Neuronal stem cell (in vitro differentiated cells): ENCODE measurements at places on chromosomes 12 and 14.

DNA sequence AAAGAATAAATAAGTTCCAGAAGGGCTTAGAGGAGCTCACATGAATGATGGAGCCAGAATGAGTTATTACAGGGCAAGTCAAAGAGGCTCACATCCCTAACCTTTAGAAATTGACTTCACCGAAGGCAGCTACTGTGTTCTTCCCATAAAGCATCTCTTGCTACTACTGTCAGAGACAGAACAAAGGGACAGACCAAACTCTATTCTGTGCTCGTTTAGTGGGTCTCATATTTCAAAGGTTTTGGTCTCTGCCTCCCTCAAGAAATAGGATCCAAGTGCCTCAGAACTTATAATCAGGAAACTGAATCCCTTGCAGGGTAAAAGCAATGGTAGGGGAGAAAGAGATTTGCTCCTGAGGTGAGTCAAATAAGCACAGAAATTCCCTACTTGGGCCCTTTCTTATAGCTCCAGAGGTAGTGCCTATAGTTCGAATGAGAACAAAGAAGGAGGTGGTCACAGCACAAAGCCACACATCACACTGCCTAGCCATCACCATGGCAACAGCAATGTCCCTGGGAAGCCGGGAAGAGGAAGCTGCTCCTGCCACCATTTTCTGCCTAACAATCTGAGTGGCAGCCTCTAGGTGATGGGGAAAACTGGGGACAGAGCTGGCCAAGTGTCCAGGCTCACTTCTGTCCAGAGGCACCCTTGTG lies 294.9 kb downstream of the FOXN3 start:
- DNase-seq, result peak; percentile 60

DNA sequence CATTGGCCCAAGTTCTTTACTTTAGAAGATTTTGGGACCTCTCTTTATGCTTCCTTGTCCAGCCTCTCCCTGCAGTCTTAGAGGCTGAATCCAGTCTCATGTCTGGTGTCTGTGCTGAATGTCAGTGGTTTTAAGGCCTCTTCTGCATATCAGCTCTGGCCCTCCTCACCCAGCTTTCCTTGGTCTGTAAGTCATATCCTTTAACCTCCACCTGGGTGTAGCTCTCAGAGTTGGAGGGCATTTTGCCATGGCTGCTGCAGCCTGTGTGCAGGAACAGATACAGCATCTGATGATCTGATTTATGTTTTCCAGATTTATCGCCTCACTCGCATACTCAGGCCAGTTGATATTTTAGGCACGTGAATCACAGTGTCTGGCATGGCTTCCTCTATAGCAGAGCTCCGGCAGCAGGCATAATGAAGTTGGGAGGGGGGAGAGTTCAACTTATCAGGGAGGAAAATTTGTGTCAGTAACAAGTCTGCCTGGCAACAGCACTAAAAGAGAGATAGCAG lies 335.0 kb downstream of the PCNX1 start:
- no peak for DNase-seq

GRCh38 chr12:93322784-93323183 lies 54.9 kb upstream of the NUDT4 start:
- DNase-seq, result no peak

- DNase-seq, result no peak
These were observed 73.9 kb downstream of the SYT1 start for GRCh38 chr12:78938341-78939084.

DNA sequence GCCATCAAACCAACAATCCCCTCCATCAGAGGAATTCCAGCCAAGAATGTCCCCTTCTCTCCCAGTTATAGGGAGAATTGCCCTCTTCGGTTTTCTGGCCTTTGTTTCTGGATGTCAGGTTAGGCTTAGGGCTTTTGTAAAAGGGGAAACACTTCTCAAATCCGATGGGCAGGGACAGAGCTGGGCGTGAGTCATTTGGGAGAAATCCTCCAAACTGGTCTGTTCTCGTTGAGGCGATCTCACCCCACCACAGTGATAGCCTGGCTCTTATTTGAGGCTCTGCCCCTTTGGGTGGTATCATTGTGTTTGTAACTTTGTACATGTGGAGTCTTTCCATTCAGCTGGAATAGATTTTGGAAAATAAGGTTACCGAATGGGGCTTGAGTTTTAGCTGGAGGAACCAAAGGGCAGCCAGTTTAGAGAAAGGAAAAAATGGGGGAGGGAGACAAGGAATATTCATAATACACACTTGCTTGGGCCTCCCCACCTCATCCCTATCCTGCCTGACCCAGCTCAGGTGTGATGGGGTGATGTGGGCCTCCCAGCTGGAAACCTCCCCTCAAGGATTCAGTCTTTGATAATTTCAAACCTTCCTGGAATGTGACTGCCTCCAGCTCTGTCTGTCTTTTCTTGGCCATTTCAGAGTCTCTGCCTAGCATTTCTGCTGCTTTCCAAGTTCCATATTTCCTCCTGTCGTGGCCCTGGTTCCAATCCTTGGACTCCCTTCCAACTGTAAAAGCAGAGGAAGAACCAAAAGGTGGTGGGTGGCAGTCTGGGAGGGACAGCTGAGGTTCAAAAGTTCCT lies 7.5 kb downstream of the HOXC4 start:
- no peak for DNase-seq

DNA sequence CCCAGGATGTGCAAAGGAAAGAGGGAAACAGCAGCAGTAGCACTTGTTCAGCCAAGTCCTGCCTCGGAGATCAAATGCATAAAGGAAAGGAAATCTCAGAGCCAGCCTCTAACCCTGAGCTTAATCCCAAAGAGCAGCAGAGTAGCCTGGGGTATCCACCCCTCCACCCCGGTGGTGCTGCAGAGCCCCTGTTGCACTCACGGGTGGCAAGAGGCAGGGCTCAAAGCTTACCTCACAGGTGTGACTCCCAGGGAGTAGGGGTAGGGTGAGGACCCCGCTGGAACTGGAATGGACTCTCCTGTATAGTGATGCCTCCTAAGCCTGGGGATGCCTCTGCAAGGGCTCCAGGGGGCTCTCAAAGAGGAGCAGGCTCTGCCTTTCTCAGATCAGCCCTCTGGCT lies 211.1 kb downstream of the CACNA1C start:
- DNase-seq, result no peak

DNA sequence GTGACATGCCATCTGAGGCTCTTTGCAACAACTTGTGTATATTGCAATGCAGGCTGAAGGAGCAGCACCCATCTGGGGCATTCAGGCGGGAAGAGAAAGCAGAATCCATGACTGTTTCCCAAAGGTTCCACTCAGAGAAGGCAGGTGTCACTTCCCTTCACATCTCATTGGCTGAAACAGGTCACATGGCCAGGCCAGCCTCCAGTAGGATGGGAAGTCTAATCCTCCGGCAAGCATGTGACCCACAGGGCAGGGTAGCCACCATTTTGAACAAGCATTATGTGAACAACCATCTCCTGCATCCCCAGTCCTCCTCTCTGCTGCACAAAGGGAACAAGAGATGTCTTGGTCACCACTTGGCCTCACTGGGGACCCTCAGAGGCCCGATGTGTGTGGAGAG lies 70.6 kb downstream of the RIN3 start:
- no peak for DNase-seq

DNA sequence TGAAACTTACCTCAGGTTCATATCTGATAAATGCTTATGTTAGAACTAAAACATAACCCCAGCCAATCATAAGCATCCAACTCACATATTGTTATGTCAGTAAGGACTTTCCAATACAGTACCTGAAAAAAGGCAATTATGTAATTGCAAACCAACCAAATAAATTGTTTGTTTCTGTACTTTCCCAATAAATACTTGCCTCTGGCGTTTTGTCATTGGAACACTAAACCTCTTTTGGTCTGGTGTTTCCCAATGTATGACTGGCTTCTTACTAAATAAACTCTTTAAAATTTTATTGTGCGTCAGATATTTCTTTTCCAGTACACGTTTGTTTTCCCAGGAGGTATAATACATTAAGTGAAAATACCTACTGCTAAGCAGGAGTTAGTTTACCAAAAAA lies 6.7 kb upstream of the PTPRB start:
- DNase-seq, result no peak

DNA sequence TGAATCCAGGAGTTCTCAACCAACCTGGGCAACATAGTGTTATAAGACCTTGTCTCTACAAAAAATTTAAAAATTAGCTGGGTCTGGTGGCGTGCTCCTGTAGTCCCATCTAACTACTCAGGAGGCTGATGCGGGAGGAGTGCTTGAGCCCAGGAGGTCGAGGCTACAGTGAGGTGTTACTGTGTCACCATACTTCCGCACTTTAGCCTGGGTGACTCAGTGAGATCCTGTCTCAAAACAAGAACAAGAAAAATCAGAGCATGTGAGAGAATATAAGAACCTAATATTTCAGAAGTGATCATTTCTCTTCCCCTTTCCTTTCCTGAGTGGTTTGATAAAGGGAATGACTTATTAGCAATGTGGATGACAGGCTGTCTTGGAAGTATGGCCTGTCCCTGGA lies 9.5 kb downstream of the TRAF3 start:
- no peak for DNase-seq

DNA sequence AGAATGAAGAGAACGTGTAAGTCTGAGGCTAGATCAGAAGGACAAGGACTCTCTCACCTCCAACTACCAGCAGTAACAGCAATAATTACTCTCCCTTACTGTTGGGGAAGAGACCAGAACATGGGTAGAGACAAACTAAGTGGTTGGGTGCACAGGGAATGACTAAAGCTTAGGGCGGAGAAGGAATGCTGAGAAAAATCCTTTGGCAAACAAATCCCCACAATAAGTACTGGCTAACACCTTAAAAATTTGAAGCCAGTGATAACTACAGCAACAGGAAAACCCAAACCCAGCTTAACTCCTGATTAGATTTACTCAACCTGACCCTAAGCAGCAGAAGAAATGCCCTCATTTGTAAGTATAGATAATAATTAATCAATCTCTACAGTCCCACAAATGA lies 759.0 kb downstream of the AACS start:
- no peak for DNase-seq

DNA sequence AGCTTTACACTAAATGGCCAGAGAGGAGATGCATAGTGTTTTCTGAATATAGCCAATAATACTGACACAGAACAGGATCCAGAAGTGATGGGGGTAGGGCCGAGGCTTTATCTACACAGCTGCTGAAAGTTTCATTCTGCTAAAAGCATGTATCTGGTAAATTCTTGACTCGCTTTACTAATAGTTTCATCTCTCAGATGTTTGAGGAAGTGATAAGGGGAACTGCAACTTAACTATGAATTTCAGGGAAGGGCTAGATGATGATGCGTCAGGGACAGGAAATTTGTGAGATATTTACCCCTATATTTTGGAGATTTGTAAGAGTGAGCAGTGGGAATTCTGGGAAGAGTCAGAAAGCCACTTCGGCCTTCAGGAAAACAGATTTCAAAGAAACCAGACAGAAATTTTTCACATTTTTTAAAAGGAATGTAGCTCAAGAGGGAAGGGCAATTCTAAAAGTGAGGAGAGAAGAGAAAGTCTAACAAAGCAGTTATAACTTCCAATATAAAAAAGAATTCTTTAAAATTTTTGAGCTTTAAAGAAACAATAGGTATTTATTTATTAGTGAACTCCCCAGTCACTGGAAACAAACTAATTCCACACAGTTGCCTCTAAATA lies 243.1 kb downstream of the BCAT1 start:
- no peak for DNase-seq

DNA sequence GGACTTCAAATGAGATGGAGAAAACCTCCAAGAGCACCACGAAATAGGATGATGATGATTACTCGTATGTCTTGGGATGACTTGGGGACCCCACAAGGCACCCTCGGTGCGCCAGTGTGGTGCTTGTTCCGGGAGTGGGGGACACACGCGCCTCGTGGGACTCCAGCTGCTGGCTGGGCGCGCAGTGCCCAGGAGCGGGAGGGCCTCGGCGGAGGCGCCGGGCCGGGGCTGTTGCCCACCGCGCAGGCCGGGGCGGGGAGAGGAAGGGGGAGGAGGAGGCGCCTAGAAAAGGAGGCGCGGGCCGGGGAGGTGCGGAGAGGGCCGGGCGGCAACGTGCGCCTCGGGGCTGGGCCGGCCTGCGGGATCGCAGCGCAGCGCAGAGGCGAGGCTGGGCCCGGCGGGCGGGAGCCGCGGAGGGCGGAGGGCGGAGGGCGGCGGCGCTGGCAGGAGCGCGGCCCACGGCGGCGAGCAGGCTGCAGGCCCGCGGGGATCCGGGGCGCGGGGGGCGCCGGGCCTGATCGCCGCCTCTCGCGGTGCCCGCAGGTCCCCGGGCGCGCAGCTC lies at the start of gene RFLNA:
RFLNA (plus strand) TSS at position 314 of the 562 bp plus-strand sequence. CDS start 337 bp downstream, outside the sequence.
- DNase-seq, result peak; percentile 31

DNA sequence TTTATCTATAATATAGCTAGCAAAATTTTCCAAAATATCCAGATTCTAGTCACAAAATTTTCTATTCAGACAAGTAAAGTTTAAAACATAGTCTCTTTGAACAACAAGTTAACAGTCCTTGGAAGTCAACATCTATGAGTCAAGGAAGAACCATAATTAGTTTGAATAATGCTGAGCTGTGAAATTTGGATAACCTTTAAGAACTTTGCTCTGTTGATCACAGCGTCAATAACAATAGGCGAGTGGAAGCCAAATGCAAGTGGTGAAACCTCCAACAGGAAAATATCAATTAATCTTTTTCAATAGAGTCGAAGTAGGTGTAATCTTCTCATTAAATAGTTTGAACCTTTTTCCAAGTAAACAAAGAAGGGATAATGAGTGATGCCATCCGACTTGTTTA lies 466.6 kb downstream of the FOXG1 start:
- no peak for DNase-seq

- DNase-seq, result no peak
These were observed 175.3 kb downstream of the KIF26A start for GRCh38 chr14:104313674-104314073.

- no peak for DNase-seq
These were observed 11.3 kb downstream of the GCN1 start for GRCh38 chr12:120183211-120183631.
